ENCODE measurements at places on chromosomes 6 and 20.
A peak's percentile ranks its signal among the peaks of the same experiment; 100 is the strongest.

GRCh38 chr20:58888521-58889333 is 36.2 kb downstream of the GNAS start:
- peak; percentile 54 for DNase-seq

DNA sequence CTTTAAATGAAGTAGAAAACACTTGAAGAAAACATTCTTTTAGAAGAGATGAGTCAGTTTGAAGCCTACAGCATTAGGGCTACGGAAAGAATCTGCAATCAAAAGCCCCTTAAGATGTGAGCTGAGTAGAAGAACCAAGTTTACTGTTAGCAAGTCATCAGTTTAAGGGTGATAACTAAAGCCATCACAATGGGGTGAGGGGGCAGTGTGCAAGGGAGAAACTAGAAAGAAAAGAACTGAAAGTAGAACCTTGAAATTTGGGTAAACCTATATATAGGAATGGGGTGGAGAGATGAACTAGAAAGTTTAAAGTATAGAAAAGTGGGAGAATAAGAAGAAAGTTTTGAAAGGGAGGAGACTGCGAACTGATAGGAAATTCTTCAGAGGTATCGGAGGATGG is 212.9 kb downstream of the COL19A1 start:
- no peak for DNase-seq

- no peak for DNase-seq
Measured at GRCh38 chr20:51884561-51884960, 82.2 kb upstream of the SALL4 start.

DNA sequence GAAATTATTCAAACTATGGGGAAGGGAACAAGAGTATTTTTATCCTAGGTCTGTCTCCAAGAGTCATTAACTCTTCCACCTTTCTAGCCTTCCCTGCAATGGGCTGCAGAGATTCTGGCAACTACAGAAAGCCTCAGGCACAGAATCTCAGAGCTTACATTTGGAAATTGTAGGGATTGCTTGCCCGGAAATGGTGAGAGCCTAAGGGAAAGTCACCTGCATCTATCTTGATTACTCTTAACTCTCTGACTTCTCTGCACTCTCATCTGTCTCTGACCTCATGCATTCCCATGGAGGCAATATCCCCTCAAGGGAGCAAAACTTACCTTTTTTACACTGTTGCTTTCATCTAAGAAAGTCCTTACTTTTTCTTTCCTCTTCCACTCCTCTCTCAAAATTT is 513.2 kb upstream of the MARCKS start:
- no peak for DNase-seq

All from NCI-H748 treated with DMSO at 0.1 percent for 48 hours (cell line).